ENCODE measurements at places on chromosomes 6 and 20. TPM values are rescaled to one million over a fixed set of nuclear protein-coding genes. Genes with fewer than 3 reads are reported as not detected.

- DNase-seq, result no peak
Observed at GRCh38 chr6:112030961-112031660, 22.8 kb upstream of the CCN6 start.

DNA sequence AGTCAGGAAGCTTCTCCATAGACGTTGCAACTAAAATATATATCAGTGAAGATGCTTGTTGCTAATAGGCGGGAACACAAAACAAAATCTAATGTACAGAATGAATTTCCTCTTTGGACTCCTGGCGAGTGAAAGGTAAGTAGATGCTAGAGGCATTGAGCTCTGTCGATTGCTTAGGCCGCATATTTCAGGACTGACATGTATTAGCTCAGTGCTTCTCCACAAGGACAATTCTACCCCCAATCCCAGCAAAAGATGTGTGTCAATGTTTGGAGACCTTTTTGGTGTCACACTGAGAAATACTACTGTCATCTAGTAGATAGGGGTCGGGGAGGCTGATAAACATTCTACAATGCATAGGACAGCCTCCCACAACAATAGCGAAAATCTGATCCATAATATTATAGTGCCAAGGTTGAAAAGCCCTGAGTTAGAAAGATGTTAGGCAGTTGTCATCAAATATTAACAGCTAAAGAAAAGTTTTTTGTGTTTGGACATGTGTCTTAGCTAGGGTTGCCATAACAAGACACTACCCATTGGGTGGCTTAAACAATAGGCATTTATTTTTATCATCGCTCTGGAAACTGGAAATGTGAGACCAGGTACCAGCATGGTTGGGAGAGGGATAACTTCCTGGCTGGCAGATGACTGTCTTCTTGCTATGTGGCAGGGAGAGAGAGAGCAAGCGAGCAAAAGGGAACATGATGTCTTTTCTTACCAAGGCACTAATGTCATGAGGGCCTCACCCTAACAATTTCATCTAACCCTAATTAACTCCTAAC, 48.0 kb upstream of the BCAS1 start:
- no peak for DNase-seq

The NTSR1 gene
- total RNA-seq, result 2.2 TPM

GRCh38 chr20:32894711-32895355, 36.1 kb downstream of the EFCAB8 start:
- no peak for DNase-seq

The PABPC1L gene
- 3.3 TPM for total RNA-seq

The MUC22 gene
- not detected for total RNA-seq

Data from pulmonary artery endothelial cell (primary cell).